NCI-H345 (cell line): ENCODE measurements at places on chromosomes 11 and 22.

GRCh38 chr11:65184146-65184545 lies 2.4 kb downstream of the CAPN1 start:
- no peak for DNase-seq

DNA sequence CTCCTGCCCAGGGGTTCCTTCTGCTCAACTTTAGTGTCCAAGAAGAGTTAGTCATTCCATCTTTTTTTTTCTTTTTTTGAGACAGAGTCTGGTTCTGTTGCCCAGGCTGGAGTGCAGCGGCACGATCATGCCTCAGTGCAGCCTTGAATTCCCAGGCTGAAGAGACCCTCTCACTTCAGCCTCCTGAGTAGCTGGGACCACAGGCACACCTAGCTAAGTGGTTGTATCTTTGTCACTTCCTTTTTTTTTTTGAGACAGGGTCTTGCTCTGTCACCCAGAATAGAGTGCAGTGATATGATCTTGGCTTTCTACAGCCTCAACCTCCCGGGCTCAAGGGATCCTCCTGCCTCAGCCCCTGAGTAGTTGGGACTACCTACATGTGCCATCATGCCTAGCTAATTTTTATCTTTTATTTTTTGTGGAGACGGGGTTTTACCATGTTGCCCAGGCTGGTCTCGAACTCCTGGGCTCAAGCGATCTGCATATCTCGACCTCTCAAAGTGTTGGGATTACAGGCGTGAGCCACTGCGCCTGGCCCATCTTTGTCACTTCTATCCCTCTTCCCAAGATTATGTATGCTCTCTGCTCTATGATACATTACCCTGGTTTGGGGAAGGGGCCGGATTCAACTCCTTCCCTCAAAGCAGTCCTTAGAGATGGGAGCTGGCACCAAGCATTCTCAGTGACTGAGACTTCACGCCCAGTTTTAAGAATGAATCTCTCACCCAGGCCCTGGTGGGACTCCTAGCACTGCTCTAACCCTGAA lies 10.0 kb downstream of the SSH3 start:
- DNase-seq: no peak

GRCh38 chr22:40534379-40535188 lies 101.9 kb downstream of the MRTFA start:
- no peak for DNase-seq

DNA sequence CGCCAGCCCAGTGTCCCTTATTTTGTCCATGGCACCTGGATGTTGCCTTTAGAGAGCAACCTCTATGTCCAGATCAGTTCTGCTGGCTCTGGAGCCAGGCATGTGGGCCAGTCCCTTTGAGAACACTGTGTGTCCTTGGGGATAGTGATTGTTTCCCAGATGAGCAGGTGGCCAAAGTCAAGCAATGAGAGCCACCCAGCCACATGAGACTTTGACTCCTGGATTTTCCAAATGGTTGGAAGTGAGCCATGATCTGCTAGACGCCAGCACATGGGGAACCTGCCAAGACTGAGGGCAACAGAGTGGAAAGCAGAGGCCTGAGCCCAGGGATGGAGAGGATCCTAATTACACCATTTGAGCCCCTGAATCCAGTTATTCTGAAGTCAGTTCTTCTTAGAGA lies 479.8 kb downstream of the OPCML start:
- peak; percentile 88 for DNase-seq

DNA sequence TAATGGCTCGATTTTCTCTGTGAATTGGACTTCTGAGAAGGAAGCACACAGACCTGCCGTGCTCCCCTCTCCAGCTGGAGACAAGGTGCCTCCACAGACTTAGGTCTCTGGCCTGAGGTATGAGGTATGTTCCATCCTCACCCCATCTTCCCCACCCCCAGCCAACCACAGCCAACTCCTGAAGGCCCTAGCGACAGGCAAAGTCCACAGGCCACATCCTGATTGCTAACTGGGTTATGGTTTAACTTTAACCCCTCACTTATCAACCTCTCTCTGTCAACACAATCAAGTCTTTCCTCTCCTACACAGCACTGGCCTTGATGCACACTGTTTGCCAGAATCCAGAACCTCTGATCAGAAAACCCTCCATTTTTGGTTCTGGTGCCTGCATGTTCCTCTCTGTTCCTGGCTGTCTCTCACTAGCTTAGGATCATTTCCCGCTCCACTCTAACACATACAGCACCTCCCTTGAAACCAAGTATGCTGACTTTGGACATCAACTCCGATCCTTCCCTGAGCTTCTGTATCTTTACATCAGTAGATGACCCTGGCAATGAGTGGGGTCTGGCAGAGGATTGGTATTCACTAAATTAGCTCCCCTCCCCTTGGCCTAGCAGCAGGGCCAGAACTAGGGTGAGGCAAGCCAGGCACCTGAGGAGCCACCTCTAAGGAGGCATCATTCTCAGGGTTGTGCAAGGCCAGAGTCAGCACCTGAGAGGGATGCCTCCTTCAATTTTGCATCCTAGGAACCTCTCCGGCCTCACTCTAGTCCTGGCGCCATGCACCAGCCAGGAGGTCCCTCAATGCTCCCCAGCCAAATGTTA lies 22.0 kb downstream of the JAML start:
- DNase-seq: no peak

- DNase-seq: peak; percentile 33
Measured at GRCh38 chr22:43110927-43111623, 525 bp downstream of the BIK start.

DNA sequence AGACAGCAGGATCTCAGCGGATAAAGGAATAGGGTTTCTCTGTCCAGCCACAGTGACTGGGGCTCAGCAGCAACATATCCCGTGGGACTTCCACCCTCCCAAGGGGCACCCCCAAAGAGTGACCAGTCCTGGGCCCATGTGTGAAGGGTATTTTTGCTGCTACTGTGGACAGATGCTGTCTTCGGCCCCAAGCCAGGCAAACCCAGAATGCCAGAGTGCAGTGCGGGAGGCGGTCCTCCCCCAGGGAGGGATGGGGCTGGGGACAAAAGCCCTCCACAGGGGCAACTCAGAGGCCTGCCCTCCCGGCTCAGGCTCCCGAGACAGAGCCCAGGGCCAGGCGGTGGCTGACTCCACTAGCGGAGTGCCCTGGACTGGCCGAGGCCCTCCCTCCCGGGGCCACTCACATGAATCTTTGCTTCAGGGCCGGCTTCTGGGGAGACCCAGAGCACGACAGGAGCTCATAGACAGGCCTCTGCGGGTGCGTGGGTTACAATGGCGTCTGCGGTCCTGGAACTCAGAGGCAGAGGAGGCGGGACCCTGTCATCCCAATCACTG lies 34.7 kb upstream of the WNT7B start:
- DNase-seq: no peak

GRCh38 chr11:95305705-95306104 lies 74.7 kb upstream of the SESN3 start:
- no peak for DNase-seq

DNA sequence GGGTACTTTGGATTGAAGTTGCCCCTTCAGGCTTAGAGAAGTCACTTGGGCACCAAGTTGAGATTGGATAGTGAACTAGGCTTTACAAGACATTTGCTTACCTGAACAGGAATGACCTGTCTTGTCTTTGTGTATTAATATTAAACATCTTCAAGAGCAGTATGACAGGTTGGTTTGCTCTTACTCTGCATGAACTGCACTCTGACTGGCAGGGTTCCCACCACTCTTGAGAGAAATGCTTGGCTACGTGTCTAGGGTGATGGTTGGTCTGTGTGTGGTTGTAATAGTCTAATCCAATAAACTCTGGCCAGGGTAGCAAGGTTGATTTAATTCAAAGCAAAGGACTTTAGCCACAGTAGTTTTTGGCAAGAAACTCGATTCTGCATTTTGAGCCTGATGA lies 20.1 kb upstream of the SPTBN2 start:
- DNase-seq: peak; percentile 54

GRCh38 chr11:63019506-63019905 lies 3.9 kb upstream of the SLC22A8 start:
- DNase-seq: no peak

- DNase-seq: peak; percentile 54
Measured at GRCh38 chr11:116454020-116454645, 318.7 kb downstream of the BUD13 start.

GRCh38 chr11:127000291-127000968 lies at the start of gene KIRREL3:
KIRREL3 (minus strand) TSS chr11:127000770.
- DNase-seq: peak; percentile 74

DNA sequence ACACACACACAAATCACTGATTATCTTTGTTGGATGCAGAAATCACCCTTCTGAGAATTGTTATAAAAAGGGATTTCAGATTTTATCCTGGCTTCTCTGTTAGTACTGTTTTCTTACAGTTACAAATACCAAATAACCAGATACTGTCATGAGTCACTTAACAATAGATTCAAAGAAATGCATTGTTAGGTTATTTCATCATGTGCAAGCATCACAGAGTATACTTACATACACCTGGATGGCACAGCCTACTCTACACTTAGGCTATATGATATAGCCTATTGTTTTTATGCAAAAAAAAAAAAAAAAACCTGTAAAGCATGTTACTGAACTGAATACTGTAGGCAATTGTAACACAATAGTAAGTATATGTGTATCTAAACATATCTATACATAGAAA lies 319.2 kb upstream of the ARHGAP42 start:
- DNase-seq: no peak

DNA sequence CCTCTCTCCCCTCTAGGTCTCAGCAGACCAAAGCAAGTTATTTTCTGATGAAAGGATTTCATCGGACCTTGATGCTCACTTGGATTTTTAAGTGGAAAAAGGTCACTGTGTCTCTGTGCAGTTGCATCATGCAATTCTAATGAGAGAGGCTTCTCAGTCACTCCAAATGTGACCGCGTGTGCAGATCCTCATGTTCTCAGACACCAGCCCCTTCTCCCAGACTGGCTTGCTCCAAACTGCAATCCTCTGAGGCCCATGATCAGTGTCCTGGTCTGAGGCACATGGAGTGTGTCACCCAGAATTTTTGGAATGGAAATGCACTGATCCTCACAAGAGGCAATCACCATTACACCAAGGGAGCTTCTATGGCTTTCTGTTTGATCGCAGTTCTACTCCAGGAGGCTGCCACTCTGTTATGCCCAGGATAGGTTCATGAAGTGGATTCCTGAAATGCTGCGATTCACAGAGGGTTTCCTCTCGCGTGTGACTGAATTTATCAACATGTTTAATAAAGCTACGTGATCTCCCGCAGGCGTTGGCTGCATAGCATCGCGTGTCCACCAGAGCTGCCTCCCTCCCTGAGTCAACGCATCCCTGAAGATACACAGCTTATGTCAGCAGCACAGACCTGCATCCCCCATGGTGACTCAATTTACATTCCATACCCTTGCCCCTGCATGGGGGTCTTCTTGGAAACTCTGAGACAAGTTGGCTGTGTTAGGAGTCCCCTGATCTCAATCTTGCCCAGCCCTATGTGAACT lies 544.6 kb upstream of the B3GAT1 start:
- no peak for DNase-seq

DNA sequence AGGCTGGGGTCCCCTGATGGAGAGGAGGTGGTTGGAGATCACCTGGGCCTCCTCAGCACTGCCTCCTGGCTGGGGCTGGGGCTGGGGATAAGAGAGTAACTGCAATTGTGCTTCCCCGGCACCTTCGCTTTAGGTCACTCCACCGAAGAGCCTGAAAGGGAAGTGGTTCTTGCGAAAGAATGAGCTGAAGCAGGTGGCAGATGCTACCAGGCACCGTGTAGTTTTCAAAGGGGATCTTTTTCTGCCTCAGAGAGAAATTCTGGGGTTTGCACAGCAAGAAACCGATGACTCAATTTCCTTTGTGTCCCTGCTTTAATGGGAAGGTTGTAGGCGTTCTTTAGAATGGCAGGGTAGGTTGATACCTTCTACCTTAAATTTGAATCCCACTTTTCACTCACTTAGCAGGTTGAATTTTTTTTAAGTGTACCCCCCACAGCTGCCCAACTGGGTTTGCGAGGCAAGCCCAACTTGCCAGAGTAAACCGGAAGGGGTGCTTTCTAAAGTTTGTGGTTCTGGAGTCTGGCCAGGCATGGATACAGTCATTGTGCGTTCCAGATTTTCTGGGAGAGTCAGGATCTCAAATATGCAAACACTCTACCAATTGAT lies 5.3 kb downstream of the CD44 start:
- DNase-seq: no peak

GRCh38 chr22:49767355-49768062 lies 60.2 kb downstream of the BRD1 start:
- DNase-seq: peak; percentile 2

- DNase-seq: no peak
Measured at GRCh38 chr11:279966-280705, 1.9 kb downstream of the NLRP6 start.

- DNase-seq: no peak
Measured at GRCh38 chr22:40009951-40010671, 15.4 kb downstream of the FAM83F start.

GRCh38 chr11:44564670-44565210 lies 723 bp upstream of the CD82 start:
- DNase-seq: peak; percentile 89

DNA sequence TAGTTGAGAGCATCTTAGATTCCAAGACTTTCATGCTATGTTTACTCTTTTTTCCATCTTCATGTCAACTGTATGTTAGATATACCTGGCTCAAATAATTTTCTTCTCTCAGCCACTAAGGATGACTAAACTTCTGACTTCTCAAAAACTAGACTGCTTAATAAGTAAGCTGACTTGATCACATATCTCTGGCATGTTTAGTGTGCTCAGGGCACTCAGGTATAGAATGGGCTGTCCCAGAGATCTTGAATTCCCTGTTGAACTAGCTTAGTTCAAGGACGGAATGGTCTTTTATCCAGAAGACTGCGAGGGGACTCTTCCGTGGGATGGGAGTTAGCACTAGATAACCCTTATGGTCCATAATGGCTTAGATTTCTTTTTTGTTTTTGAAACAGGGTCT lies 13.0 kb downstream of the NEU3 start:
- no peak for DNase-seq

GRCh38 chr11:76163289-76163880 lies 42.9 kb downstream of the WNT11 start:
- no peak for DNase-seq

GRCh38 chr11:111976767-111977145 lies 39.6 kb downstream of the DIXDC1 start:
- DNase-seq: no peak

- DNase-seq: no peak
Measured at GRCh38 chr11:86849679-86850078, 49.3 kb downstream of the PRSS23 start.

DNA sequence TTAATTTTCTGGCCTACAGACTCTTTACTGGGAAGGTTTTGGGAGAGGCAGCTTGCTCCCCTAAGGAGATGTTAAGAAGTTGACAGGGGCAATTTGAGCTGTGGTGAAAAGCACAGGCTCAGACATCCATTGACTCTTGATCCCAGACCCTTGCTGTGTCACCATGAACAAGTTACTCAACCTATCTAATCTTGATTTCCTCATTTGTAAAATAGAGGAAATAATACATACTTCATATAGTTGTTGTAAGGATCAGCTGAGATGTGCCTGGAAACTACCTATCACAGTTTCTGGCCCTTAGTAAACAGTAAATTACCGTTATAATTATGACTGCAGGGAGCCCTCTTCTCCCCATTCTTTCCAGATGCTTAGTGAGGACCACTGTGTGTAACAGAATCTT lies 16.6 kb upstream of the SCGB1D4 start:
- DNase-seq: no peak
